ENCODE measurements at places on chromosomes 11 and 22.

GRCh38 chr22:28111501-28112189 is 192.6 kb upstream of the PITPNB start:
- no peak for DNase-seq

DNA sequence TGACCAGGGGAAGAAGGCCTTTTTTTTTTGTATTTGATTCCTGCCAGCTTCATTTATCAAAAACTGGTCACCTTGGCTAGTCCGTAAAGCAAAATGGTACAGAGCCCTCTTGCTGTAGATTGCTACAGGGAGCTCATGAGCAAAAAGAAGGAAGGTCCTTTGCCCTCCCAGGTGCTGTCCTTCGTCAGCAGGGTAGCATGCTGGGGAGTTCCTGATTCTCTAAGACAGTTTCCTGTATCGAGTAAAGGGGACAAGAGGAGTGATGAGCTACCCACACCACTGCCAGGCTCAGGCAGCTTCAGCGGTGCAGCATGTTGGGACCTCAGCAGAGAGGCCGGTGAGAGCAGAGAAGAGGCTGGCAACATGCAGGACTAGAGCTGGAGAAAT is 67.8 kb upstream of the CSNK2A3 start:
- DNase-seq: no peak

DNA sequence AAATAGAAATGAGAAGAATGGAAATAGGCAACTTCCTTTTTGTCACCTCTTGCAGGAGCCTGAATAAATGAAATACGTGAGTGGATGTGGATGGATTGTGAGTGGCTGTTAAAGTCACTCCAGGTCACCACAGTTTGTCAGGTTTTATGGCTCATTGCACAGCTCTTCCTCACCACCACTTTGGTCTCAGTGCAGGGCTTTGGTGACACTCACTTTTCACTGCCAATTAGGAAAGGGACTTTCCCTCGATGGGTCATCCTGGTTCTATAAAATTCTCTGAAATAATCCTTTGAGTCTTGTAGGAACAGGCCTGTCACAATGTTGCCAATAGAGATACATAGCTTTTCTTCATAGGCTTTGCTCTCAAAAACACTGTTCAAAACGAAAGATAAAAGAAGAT is 172.4 kb upstream of the C11orf87 start:
- DNase-seq: peak; percentile 5

- no peak for DNase-seq
Measured at GRCh38 chr11:120969993-120970392, 53.9 kb upstream of the TBCEL start.

GRCh38 chr11:108568195-108568858 is 25.2 kb downstream of the EXPH5 start:
- no peak for DNase-seq

DNA sequence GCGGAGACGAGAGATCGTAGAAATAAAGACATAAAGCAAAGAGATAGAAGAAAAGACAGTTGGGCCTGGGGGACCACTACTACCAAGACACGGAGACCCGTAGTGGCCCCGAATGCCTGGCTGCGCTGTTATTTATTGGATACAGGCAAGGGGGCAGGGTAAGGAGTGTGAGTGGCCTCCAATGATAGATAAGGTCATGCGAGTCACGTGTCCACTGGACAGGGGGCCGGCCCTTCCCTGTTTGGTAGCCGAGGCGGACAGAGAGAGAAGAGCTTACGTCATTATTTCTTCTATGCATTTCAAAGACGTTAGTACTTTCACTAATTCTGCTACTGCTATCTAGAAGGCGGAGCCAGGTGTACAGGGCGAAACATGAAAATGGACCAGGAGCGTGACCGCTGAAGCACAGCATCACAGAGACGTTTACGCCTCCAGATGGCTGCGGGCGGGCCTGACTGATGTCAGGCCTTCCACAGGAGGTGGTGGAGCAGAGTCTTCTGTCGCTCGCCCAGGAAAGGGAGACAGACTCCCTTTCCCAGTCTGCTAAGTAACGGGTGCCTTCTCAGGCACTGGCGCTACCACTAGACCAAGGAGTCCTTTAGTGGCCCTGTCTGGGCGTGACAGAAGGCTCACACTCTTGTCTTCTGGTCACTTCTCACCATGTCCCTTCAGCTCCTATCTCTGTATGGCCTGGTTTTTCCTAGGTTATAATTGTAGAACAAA is 24.8 kb downstream of the PPP6R2 start:
- DNase-seq: no peak

Measured in NCI-H187 (cell line).